8988T (cell line): ENCODE measurements at places on chromosomes 5 and 9.

DNA sequence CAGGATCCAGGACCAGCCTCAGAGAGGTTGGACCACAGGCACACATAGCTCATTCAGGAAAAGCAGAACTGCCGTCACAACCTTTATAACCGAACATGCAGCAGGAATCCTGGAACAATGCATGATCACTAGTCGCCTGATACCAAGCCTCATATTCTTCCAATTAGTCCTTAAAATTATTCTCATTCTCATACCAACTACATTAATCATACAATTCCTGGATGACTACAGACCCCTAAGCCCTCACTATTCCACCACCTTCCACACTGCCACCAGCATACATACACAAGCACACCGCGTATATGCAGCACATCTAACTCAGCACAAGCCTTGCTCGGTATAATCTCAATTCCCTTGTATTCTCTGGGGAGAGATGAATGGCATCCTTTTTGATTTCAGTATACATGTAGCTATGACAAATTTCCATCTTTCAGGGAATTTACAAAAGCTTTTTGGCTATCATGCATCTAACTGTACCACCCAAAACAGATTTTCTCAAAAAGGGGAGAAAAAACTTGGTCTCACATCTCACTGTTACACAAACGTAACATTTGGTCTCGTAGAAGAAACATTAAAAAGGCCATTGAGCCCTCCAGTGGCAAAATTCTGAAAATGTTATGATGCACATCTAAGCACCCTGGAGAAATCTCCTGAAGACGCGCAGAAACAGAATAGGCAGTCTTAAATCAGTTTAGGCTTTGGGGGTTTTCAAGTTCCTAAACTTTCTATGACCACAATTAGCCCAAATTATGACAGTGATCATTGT, 46.2 kb downstream of the MCTP1 start:
- no peak for DNase-seq

- DNase-seq = no peak
Observed at GRCh38 chr5:156475182-156476157, 148.5 kb downstream of the SGCD start.

DNA sequence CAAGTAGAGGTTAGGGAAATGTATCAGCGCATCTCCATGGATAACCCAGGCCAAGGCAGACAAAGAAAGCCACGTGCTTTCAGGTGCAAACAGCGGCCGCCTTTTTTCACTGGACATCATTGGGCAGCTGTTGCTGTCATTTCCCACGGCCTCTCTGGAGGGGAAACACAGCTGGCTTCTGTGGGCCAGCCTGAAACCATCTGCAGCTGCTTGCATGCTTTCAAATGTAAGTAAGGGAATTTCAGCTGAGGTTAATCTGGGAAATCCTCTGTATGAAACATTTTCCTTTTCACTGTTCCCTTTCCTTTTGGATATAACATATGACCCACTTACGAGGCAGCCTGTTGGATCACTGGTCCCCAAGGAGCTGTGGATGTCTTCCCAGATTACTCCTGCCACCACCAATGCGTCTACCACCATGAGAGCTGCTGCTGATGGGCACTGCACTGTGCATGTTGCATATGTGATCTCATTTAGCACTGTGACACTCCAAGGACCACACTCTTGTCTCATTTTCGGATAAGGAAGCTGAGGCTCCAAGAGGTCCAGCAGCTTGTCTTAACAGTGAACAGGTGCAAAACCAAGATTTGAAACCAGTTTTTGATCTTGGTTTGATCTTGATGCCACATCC, 106.3 kb downstream of the C9orf152 start:
- DNase-seq = no peak

DNA sequence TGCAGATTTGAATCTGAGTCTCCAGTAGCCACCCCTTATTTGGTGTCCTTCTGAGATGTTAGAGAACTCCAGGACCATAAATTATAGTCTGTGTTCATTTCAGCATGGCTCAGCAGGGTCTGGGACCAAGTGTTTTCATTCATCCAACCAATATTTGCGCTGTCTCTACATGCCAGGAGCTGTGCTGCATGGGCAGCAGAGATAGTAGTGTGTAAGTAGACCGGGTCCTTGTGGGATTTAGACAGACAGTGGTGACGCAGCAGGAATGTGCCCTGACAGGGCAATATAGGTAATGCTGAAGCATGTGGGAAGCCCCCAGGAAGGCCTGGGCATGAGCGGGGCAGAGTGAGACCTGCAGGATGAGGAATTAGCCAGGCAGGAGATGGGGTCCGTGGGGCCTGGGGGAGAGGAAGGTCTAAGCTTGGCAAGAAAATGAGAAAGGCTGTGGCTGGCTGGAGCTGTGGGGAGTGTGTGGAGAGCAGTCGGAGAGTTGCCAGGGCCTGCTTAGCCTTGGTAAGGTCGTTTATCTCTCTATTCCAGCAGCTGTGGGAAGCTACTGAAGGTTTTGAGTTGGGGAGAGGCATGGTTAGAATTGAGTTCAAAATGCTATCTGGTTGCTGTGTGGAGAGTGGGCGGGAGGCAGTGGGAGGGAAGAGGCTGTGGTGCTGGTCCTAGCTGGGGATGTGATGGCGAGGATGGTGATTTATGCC, 16.8 kb downstream of the STXBP1 start:
- no peak for DNase-seq

DNA sequence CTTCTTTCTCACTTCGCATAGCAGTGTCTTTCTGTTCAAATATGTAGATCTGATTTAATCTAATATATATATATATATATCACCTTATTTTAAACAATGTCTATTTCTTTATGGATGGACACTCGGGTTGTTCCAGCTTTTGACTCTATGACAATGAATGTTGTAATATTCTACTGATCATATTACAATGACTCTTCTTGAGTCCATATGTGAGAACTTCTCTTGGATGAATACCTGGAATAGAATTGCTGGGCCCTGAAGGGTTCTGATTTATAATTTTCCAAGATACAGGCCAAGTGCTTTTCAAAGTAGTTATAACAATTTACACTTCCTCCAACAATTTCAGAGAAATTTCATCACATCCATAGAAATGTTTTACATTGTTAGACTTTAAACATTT, 28.8 kb downstream of the NTRK2 start:
- DNase-seq = no peak

DNA sequence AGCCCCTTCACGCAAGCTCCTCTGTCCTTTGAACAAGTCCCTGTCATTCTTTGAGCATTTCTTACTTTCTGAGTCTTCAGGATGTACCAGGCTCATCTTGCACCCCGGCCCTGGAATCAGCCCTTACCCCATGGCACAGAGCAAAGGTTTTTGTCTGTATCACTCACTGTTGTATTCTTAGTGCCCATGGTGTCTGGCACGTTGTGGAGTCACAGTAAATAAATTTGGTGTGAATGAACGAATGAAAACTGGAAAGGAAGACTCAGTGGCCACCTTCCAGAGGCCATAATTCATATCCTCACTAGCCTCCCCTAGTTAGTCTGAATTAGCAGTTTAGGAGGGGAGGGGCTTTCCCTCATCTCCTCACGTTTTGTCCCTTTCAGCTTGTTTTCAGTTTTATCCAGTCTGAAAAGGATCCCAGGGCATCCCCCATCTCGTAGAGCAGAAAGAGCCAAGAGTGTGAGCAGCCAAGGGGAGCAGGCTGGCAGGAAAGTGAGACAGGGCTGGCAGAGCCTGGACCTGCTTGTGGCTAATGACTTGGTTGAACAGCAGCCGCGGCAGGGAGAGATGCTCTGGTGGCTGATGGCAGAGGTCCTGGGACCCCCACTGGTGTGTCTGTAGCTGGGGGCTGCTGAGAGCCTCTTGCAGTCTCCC, 42.7 kb downstream of the ZNF618 start:
- DNase-seq = no peak
